GM23248 (cell line): ENCODE measurements at places on chromosomes 3 and 15. TPM values are rescaled to one million over a fixed set of nuclear protein-coding genes. Genes with fewer than 3 reads are reported as not detected.
A peak's percentile ranks its signal among the peaks of the same experiment; 100 is the strongest.

GRCh38 chr15:95937128-95937528, 393.4 kb upstream of the NR2F2 start:
- H3K27me3 ChIP-seq = no peaks in the 10 kb centered on the region
- no peak overlapping the region for H3K27ac ChIP-seq
- H3K4me3 ChIP-seq = no peak overlapping the region
- H3K36me3 ChIP-seq = no peaks in the 10 kb centered on the region
- peak; percentile 50 for DNase-seq

DNA sequence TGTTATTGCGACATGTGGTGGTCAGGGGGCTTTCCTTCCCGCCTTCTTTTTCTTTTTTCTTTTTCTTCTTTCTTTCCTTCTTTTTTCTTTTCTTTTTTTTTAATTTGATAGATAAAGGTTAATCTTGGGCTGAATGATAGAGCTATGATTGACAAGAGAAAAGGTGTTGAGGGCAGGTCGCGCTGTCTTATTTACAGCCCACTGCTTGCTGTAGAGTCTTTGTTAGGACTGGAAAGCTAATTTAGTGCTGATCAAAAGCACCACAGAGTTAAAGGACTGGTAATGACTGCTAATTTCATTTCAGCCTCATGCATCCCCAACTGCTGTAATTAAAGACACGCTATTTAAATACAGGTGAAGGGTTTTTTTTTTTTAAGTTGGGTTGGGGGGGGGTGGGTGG, 10.6 kb upstream of the SOX2 start:
- H3K4me3 ChIP-seq = no peak overlapping the region
- no peaks in the 10 kb centered on the region; the same call in 1 of the 2 replicates for H3K4me1 ChIP-seq
- no peak for DNase-seq
- no peak overlapping the region for H3K27ac ChIP-seq
- H3K36me3 ChIP-seq = no peaks in the 10 kb centered on the region
- H3K27me3 ChIP-seq = peaks cover 70% of the 10 kb centered on the region

DNA sequence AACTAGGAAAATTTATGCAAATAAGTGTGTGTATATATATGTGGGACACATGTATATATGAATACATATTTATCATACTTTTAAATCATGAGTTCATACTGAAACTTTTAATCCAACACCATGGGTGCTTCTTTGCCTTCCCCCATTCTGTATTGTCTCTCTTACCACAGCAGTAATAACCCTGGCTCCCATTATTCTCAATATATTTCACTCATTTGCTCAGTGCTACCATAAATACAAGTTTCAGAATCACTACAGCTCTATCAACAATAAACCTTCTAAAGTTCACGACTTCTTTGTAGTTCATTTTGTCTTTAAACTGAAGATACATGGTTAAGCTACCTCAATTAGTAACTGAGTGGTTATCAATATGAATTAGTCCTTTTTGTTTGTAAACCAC, 82.2 kb downstream of the PCCB start:
- peak overlapping the region; percentile 27 for H3K27ac ChIP-seq
- H3K4me3 ChIP-seq = no peak overlapping the region
- DNase-seq = no peak
- H3K27me3 ChIP-seq = no peaks in the 10 kb centered on the region

GRCh38 chr3:62670351-62670750, 204.9 kb downstream of the CADPS start:
- no peak overlapping the region for H3K4me3 ChIP-seq
- no peaks in the 10 kb centered on the region for H3K36me3 ChIP-seq
- DNase-seq = peak; percentile 63
- H3K4me1 ChIP-seq = no peaks in the 10 kb centered on the region
- no peaks in the 10 kb centered on the region for H3K27me3 ChIP-seq

DNA sequence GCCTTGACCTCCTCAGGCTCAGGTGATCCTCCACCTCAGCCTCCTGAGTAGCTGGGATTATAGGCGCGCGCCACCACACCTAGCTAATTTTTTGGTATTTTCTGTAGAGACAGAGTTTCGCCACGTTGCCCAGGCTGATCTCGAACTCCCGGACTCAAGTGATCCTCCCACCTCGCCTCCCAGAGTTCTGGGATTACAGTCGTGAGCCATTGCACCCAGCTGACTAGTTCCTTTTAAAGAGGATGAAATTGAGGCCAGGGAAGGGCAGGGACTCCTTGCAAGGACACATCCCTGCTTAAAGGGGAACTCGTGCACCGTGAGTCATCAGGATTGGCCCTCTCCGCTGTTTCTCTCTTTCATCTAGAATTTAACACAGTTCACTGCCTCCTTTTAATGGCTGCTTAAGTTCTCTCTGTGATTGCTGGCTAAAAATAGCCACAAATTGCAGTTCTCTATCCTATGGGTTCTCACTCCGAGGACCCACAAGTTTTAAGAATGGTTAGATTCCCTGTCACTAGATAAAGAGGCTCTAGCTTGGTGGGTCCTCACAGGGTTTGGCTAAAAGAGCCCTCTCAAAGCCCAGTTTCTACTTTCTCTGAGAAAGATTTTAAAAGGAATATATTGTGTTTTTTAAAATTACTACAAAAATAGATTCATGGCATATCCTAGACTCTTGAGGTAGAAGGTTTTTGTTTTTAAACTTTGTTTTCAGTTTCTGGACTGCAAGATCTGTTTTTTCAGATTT, 1.4 kb downstream of the CRTAP start:
- peak; percentile 96 for DNase-seq
- peak overlapping the region; percentile 75 for H3K4me3 ChIP-seq
- H3K27me3 ChIP-seq = no peaks in the 10 kb centered on the region
- H3K27ac ChIP-seq = peak overlapping the region; percentile 97
- H3K36me3 ChIP-seq = no peaks in the 10 kb centered on the region

GRCh38 chr3:113096188-113096892, 105.6 kb downstream of the GTPBP8 start:
- H3K4me3 ChIP-seq = no peak overlapping the region
- peaks cover 26% of the 10 kb centered on the region for H3K4me1 ChIP-seq
- no peaks in the 10 kb centered on the region for H3K36me3 ChIP-seq
- DNase-seq = peak; percentile 15
- H3K27ac ChIP-seq = no peak overlapping the region

GRCh38 chr3:101244212-101244575, 76.2 kb downstream of the IMPG2 start:
- DNase-seq = peak; percentile 62
- no peaks in the 10 kb centered on the region for H3K27me3 ChIP-seq
- peaks cover 21% of the 10 kb centered on the region for H3K4me1 ChIP-seq
- H3K27ac ChIP-seq = peak overlapping the region; percentile 38

DNA sequence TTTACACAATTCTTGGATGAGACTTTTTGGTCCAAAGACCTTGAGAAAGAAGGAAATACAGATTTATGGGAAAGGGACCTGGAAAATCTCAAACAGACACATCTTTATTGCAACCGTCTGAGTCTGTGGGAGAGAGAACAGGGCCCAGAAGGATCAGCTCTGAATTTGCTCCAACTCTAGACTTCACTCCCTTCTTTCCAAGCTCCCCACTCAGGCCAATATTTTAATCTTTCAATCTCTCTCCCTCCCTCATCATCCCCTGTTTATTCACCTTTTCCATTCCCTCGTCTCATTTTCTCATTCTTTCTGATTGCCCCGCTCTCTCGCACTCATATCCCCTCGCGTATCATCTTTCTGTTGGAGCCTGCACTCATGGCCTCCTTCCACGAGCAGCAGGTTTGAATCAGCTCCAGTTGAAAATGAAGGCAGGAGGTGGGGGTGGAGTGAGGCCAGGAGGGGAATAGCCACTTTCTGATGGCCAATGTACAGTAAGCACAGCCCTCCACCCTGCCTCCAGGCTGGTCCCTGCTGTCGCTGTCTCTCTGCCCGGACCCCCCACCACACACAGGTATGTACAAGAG, 63.6 kb upstream of the BOC start:
- no peak overlapping the region for H3K27ac ChIP-seq
- H3K4me1 ChIP-seq = no peaks in the 10 kb centered on the region
- H3K27me3 ChIP-seq = no peaks in the 10 kb centered on the region
- no peaks in the 10 kb centered on the region for H3K36me3 ChIP-seq
- no peak for DNase-seq

- H3K27me3 ChIP-seq = no peaks in the 10 kb centered on the region
- H3K4me3 ChIP-seq = no peak overlapping the region
- peaks cover 26% of the 10 kb centered on the region for H3K4me1 ChIP-seq
- DNase-seq = no peak
- no peaks in the 10 kb centered on the region for H3K36me3 ChIP-seq
Measured at GRCh38 chr15:32885713-32886112, 167.9 kb downstream of the GREM1 start.

- no peak overlapping the region for H3K4me3 ChIP-seq
- no peak overlapping the region for H3K27ac ChIP-seq
- no peaks in the 10 kb centered on the region for H3K36me3 ChIP-seq
- DNase-seq = no peak
- no peaks in the 10 kb centered on the region for H3K4me1 ChIP-seq
Measured at GRCh38 chr3:78951342-78951945, 816.4 kb downstream of the ROBO1 start.

- no peak overlapping the region for H3K4me3 ChIP-seq
- peaks cover 11% of the 10 kb centered on the region for H3K4me1 ChIP-seq
- H3K36me3 ChIP-seq = no peaks in the 10 kb centered on the region
- H3K27ac ChIP-seq = no peak overlapping the region
- no peak for DNase-seq
Measured at GRCh38 chr3:177693616-177694264, 496.5 kb upstream of the TBL1XR1 start.

- H3K4me3 ChIP-seq = no peak overlapping the region
- no peak overlapping the region for H3K27ac ChIP-seq
- no peaks in the 10 kb centered on the region for H3K4me1 ChIP-seq
- no peaks in the 10 kb centered on the region; the same call in 1 of the 2 replicates for H3K27me3 ChIP-seq
- H3K36me3 ChIP-seq = no peaks in the 10 kb centered on the region
Measured at GRCh38 chr3:27877061-27878013, 155.2 kb upstream of the EOMES start.

DNA sequence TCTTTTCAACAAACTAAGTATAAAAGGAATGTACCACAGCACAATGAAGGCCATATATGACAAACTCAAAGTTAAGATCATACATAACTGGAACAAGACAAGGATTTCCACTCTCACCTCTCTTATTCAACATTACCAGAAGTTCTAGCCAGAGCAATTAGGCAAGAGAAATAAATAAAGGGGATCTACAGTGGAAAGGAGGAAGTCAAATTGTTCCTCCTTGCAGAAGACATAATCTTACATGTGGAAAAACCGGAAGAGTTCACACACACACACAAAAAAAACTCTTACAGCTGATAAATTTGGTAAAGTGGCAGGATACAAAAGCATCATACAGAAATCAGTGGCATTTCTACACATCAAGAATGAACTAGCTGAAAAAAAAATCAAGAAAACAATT, 277.9 kb downstream of the MCTP2 start:
- H3K27ac ChIP-seq = no peak overlapping the region
- no peaks in the 10 kb centered on the region for H3K4me1 ChIP-seq
- H3K36me3 ChIP-seq = no peaks in the 10 kb centered on the region
- no peak overlapping the region for H3K4me3 ChIP-seq
- H3K27me3 ChIP-seq = no peaks in the 10 kb centered on the region

DNA sequence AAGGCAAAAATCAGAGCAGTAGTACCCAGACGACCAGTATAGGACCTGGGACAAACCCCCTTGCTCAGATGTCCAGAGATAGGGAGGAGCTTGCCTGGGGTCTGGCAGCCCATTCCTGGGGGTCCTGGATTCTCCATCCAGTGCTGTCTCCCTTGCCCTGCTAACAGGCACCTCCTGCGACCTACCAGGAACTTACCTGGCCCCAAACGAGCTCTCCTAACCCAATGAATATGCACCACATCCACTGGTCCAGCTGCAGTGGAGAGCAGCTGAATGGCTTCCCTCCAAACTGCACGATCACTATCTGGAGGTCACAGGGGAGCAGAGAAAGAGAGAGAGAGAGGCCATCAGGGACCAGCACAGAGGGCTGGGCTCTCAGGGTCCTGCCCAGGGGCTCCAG, 19.1 kb upstream of the SEC13 start:
- DNase-seq = no peak
- no peaks in the 10 kb centered on the region for H3K36me3 ChIP-seq
- no peaks in the 10 kb centered on the region for H3K4me1 ChIP-seq
- H3K4me3 ChIP-seq = no peak overlapping the region
- peaks cover 11% of the 10 kb centered on the region; the same call in 1 of the 2 replicates for H3K27me3 ChIP-seq

DNA sequence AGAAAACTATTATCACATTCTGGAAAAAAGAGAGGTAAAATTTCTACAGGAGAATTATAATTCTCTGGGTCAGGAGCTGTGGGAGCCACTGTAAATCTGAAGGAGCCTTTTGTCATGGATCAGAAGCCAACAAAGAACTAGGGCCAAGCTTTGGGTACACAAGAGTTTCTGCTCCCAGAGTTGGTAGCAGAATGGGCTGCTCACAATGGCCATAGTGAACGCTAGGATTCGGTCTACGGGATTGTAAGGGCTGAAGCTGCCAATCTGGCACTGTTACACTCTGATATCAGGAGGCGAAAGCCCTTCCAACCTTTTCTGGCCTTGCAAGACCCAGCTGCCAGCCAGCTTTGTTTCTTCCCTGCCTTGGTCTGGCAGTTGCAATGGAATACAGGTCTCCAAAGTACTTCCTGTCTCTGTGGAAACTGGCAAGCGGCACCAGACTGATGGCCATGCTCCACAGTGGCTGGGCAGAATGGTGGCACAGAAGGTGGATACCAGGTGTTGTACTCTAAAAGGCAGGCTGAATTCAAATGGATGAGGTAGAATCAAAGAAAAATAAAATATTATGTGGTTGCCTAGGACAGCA, 831.7 kb downstream of the CADM2 start:
- no peaks in the 10 kb centered on the region for H3K27me3 ChIP-seq
- H3K4me3 ChIP-seq = no peak overlapping the region
- H3K4me1 ChIP-seq = no peaks in the 10 kb centered on the region
- no peaks in the 10 kb centered on the region for H3K36me3 ChIP-seq

DNA sequence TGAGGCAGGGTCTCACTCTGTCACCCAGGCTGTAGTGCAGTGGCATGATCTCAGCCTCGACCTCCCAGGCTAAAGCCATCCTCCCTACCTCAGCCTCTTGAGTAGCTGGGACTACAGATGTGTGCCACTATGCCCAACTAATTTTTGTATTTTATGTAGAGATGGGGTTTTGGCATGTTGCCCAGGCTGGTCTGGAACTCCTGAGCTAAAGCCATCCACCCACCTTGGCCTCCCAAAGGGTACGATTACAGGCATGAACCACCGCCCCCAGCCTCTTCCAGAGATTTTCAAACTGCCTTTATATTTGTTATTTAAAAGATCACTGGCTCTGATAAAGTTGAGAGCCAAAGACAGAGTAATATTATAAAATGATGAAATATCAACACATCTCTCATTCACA, 37.3 kb downstream of the BSN start:
- H3K4me1 ChIP-seq = peaks cover 8% of the 10 kb centered on the region
- no peak overlapping the region for H3K4me3 ChIP-seq

GRCh38 chr15:89668171-89668570, 11.0 kb downstream of the PLIN1 start:
- peaks cover 13% of the 10 kb centered on the region for H3K4me1 ChIP-seq
- no peaks in the 10 kb centered on the region for H3K27me3 ChIP-seq
- no peaks in the 10 kb centered on the region for H3K36me3 ChIP-seq
- H3K4me3 ChIP-seq = no peak overlapping the region
- no peak overlapping the region for H3K27ac ChIP-seq
- DNase-seq = no peak

SLC6A11 gene
- not detected in 2 replicates for total RNA-seq

WDR72 gene
- total RNA-seq = not detected in 2 replicates

CASR gene
- total RNA-seq = not detected in 2 replicates

IDH3A gene
- total RNA-seq = 47.1 and 94.0 TPM in 2 replicates

SNURF gene
- 3.9 TPM in 1 of 2 replicates, not detected in the other for total RNA-seq

HCLS1 gene
- total RNA-seq = 28.6 and 29.8 TPM in 2 replicates

IGSF10 gene
- total RNA-seq = not detected in 2 replicates

ERC2 gene
- not detected in 2 replicates for total RNA-seq

CRYBG3 gene
- 16.8 and 16.9 TPM in 2 replicates for total RNA-seq

CCNL1 gene
- total RNA-seq = 88.9 and 97.7 TPM in 2 replicates

ANKDD1A gene
- 3.1 and 3.3 TPM in 2 replicates for total RNA-seq

CP gene
- 0.51 TPM in 1 of 2 replicates, not detected in the other for total RNA-seq

SI gene
- not detected in 2 replicates for total RNA-seq
